ENCODE measurements at places on chromosomes 5 and 9. TPM values are rescaled to one million over a fixed set of nuclear protein-coding genes. Genes with fewer than 3 reads are reported as not detected.

GRCh38 chr5:115644046-115644445 is 18.2 kb upstream of the TMED7 start:
- no peak for DNase-seq

DNA sequence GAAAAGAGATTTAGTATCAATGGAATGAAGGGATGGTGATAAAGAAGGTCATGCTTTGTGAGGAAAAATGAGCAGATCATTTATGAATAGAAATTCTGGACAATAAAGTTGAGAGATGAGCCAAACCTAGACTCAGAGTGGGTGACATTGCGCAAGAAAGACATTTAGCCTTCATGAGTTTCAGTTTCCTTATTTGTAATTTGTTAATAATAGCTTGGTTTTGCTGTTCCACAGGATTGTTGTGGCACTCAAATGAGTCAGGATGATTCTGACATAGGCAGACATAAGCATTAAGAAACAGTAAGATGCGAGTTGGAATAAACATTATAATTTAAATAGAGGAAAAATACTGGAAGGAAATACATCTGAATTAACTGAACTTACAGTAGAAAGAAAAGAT is 34.8 kb downstream of the ITGA2 start:
- DNase-seq, result no peak

DNA sequence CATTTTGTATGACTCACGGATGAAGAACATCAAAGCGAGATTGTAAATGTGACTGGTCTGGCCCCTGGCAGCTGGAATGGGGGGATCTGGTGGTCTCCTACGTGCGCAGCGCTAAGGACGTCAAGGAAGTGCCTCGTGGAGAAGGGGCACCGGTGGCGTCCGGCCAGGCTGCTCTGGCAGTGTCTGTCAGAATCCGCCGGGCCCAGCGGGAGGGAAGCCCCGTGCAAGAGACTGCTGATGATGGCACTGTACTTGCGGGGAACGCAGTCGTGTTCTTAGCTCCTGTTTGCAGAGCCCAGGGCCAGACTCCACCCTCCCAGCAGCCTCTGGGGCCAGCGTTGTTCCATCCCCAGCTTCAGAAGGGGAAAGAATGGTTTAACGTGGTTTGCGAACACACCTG is 75.5 kb downstream of the COL5A1 start:
- DNase-seq, result no peak

DNA sequence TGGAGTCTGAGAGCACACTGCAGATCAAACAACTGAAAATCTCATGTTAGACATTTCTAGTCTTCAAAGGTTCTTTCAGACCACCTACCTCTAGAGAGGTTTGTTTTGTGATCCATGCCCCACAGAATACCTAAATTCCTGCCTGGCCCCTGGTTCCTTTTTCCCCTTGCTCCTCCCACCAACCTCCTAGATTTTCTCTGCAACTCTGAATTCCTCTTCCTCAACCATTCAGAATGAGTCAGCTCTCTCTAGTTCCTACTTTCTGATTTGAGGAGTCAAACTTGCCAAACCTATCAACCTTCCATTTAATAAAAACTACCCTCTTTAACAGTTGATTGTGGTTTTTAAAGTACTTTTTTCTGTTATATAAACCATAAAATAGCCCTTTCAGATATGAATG is 83.2 kb upstream of the ZNF462 start:
- no peak for DNase-seq

- no peak for DNase-seq
Measured at GRCh38 chr5:175325681-175326080, 118.3 kb downstream of the DRD1 start.

DNA sequence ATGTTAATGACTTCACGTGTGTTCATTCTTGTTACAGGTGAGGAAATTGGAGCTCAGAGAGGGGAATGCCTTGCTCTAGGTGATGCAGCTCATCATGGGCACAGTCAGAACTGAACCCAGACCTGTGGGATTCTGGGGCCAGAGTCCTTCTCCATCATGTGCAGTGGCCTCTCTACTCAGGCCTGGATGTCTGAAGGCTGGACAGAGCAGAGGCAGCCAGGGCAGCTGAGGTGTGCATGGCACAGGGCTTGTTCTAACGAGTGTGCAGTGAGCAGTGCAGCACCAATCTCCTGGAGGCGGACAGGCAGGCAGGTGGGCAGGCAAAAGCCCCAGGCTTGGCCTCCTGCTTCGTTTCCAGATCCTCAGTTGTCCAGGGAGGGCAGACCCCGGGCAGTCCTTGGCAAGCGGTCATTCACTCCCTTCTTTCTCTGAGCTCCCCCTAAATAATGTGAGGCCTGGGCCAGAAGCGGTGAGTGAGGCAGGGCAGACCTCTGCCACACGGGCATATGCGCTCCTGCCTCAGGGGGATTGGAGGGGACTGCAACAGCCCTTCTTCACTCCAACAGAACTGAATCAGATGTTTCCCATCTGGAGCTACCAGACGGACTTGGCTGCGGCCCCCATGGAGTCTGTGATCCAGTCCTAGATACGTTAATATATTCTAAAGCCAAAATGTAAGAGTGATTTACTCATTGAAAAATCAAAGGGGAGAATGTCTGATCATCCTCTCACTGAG is 68.7 kb upstream of the FSTL4 start:
- DNase-seq, result no peak

APBA1 gene
- total RNA-seq, result 0.98 TPM

TMEFF1 gene
- total RNA-seq, result 1.1 TPM

SH2D3C gene
- 25.1 TPM for total RNA-seq

All from activated T-helper 2 cell treated with anti-CD3 and anti-CD28 coated beads, Interferon-gamma antibody, Interleukin-2, Interleukin-4, amounts not matched to agents 10 μg/mL and 5 μg/mL and 100 μg/mL, durations not matched to agents 14 hours and 24 hours and 36 hours (primary cell).